Activated CD4-positive, alpha-beta T cell treated with anti-CD3 and anti-CD28 coated beads, Interleukin-2, amount 50 U/mL, for 48 hours (primary cell): ENCODE measurements at places on chromosomes 16 and 17.

DNA sequence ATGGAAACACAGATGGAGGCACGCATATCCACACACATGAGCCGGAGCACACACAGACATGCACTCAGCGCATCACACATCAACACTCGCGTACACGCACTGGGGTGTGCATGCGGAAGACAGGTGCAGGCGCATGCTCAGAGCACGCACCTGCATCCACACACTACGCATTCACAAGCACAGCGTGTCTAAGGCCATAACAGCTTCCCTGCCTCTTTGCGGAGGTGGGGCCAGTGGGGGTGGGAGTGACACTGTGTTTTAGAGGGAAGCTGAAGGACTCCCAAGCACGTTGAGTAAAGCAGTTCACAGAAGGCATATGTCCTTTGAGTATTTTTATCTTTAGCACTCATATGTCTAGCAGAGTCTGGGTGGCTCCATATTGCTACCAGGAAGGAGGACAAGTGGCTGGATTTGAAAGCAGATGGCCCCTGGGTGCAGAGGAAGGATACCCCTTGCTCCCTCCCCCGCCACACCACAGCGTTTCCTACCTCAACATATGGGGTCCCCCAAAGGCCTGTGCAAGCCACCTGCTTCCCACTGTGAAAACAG, 68.6 kb upstream of the TOB1 start:
- no peak for DNase-seq

GRCh38 chr16:23837553-23838308, 1.9 kb downstream of the PRKCB start:
- DNase-seq: no peak

DNA sequence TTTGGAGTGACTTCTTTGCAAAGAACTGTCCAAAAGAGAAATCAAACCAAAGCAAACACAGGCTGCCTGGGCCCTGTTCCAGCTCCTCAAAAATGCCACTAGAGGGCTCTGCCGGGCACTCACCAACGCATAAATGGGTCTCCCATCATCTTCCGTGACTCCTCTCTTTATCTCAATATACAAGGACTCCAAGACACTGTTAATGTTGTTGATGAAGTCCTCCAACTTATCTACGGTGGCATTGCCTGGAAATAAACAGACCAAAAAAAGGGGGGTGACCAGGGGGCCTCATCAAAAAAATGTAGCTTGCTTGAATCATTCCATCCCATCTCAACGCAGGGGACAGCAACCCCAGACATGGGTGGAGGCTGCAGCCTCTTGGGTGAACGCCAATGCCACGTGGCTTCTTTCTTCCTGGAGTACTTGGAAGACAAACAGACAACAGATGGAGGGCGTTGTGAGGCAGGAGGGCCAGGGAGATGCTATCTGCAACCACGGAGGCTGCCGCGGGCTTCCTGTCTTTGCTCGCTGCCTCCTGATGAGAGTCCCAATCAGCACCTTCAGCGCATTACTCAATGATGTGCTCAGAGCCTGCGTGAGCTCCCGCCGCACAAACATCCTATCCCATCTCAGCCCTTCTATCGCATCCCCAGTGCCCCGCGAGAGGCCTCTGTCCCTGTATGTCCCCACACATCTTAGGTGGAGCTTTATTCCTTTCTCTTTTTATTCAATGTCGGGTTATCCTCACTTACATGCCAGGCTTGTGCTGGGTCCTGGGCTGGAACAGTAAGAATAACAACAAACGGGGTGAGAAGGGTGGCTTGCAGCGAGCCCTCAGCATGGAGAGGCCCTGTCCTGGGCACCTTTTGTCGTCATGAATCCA, 32.0 kb downstream of the KDM8 start:
- peak; percentile 84 for DNase-seq

DNA sequence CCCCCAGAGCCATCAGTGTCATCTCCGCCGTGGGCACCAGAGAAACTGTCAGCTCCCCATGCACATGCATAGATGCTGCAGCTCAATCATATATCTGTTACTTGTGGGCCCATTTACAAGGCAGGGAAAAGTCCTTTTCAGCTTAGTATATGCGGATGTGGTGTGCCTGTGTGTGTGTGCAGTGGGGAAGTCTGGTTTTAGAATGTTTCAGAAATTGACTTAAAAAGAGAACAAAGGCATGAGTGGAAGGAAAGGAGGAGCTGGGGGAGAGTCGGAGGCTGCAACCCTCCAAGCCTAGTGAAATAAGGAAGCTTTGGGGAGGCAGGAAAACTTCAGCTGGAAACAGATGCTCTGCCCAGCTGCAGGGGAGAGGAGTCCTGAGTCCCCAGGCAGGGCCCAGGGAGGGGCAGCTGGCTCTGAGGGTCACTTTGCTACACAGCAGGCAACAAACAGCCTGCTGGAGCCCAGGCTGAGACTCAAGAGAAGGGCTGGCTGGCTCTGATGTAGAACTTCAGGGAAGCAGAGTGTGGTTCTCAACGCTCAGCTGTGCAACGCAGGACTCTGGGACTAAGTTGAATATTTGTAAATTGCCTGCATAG, 11.1 kb upstream of the CD300LD start:
- no peak for DNase-seq

DNA sequence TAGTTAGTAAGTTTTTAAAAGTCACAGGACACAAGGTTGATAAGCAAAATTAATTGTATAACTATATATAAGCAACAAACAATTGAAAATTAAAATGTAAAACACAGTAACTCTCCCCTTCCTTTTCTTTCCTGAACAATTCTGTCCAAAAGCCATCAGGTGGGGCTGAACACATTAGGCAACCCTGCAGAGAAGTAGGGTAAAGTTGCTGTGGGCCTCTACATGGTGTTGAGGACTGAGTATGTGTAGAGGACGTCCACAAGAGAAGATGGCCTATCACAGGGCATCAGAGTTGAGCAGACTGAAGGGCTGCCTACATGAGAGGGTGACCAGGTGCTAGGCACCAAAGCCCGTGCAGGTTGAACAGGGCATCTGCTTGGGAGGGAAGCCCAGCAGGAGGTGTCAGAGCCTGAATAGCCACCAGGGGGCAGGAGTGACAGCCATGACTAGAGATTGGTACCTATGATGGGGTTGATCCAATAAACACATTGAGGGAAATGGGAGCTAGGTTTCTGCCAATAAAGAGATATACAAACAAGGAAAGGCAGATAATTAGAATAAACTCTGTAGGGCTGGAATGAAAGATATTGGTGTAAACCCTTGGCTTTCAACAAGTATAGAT, 415.1 kb downstream of the NPIPA8 start:
- peak; percentile 74 for DNase-seq

DNA sequence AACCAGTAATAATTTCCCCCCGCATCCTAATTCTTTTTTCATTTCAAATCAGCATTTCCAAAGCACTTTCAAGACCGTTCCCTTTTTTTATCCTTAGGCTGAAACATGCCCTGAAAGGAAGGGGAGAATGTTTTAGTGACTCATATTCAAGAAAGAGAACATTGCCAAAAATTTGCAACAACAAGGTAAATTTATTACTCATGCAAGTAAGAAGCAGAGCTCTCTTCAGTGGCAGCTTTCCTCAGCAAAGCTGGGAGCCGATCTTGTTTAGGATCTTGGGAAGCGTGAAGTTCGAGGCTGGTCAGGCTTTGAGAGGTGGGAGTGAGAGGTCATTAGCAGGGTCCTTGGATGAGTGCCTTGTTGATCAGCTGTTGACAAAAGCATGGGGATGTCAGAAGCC, 129.5 kb downstream of the PRKCA start:
- no peak for DNase-seq

- no peak for DNase-seq
These were observed 43.0 kb upstream of the STH start for GRCh38 chr17:45956090-45956489.

DNA sequence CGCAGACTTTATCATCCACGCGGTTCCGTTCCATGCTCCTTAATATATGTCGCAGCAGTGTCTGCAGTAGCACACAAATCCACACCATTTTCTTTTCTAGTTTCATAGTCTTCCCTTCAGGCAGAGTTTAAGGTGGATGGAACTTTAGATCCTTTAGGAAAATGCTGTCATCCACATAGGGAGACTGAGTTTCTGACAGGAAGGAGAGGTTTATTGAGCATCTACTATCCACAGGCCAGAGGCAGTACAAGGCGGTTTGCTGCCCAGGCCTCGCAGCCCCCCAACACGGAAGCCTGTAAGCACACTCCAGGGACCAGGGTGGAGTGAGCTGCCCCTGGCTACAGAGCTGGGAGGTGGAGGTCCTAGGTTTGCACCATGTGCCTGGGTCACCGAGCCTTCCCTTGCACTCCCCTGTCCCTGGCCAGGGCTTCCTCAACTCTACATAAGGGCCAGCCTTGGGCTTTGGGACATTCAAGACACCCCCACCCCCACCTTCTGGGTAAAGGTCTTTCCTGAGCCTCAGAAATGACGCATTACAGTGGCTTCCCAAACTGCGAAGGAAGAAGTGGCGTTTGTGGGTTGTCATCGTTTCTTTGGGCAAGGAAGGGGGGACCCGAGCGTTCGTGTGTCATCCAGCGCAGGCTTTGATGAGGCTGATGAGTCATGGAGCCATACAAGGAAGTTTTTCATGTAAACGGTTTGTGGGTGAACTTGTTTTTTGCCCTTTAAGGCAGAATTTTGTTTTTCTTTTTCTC, 146.5 kb upstream of the PLCG2 start:
- peak; percentile 85 for DNase-seq

DNA sequence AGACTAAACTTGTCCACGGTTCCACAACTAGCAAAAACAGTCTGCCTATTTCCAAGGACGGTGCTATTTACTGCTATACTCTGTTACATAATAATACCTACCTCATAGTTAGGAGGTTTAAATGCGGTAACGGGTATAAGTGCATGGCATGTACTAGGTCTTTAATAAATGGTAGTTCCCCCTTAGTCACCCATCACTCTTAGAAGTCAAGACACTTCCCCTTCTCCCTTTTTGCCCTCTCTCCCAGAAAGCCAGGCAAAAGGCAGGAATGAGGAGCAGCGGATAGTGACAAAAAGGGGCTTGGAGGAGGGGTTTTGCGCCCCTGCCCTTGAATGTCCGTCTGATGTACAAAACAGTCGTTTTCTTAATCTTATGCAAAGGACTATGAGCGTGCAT, 1.1 kb upstream of the LSM12 start:
- DNase-seq: no peak

DNA sequence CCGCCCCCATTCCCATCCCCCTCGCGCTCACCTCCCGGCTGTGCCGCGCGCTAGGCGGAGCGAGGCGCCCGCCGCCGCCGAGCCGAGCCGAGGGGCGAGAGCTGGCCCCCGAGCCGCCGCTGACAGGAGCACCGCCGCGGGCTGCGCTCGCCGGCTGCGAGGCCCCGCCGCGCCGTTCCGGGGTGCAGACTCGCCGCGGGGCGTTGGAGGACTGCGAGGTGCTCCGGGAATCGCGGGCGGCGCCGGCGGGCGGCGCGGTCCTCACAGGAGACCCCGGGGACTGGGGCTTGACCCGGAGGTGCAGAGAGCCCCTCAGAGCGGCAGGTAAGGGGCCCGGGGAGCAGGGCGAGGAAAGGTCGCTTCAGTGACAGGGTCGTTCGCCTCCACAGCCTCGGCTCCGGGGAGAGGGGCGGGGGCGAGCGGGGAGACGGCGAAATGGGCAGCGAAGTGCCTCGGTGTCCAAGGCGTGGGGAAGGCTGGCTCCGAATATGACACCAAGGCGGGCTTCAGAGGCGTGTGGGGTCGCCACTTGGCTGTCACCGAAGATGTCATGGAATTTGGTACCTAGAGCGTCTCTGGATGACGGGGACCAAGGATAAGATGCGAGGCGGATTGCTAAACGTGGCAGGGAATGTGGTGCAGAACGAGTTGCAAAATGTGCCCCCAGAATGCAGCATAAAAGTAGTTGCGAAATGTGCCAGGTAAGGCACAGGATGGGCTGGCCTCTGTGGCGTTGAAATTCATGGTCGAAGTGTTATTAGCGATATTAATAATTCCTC, 580 bp downstream of the TANC2 start:
- DNase-seq: peak; percentile 58

GRCh38 chr17:7897773-7898172, 9.2 kb downstream of the CHD3 start:
- no peak for DNase-seq

- DNase-seq: no peak
These were observed 5.3 kb upstream of the DNAH2 start for GRCh38 chr17:7712111-7712771.

DNA sequence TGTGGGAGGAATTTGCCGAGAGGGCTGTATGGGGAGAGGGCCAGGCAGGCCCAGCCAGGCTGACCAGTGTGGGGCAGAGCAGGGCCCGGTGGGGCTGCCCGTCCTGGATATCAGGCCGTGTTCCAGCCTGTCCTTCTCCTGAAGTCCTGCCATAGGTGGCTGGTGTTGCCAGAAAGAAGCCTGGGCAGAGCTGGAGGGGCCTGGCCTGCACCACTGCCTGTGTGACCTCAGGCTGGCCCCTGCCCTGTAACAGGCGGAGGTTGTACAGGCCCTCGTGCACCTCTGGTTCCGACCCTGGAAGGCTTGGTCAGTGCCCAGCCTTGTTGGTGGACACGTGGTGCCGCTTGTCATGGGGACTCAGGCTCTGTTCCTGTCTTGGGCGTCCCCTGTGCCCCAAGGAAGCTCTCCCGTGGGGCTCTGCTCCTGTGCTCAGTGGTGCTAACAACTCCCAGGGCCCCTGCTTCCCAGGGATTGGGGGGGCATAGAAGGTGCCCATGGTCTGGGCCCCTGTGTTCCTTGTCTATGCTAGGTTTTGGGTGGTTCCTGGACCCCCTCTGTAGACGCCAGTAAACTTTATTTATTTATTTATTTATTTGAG, 33.3 kb downstream of the ADCY7 start:
- no peak for DNase-seq

DNA sequence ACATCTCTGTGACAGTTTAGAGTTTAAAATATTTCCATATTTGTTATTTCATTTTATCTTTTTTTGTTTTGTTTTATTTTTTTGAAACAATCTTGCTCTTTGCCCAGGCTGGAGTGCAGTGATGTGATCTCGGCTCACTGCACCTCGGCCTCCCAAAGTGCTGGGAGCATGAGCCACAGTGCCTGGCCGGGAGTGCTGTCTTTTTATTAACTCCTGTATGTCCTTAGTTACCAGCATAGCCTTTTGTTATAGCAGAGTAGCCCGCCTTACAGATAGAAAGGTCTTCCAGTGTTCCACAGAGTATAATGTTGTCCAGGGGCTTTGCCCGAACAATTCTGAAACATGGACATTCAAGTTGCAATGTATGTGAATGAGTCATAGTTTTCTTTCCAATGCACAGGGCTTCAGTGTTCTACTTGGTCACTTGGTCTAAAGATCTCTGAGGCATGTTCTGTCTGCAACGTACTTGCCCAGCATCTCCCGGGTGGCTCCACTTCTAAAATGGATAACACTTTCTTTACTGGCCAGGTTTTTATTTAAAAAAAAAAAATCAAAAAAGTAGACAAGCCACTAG, 125.6 kb downstream of the KCNJ18 start:
- DNase-seq: no peak

- no peak for DNase-seq
These were observed 705 bp upstream of the CDRT4 start for GRCh38 chr17:15468126-15468525.

DNA sequence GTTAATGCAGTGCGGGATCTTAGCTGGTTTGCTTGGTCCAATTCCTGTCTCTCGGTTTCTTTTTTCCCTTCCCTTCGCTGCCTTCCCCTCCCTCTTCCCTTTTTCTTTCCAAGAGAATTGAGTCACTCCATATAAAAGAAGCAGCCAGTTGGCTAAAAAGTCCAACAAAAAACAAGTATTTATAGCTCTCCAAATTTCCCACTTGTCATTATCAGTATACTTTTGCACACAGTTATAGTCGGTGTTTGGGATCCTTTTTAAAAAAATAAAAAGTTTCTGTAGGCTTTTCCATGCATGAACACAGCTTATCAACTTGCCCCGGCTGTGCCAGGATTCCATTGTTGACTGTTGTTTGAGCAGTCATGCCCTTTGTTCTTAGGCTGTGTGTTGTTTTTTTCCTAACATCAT, 24.9 kb downstream of the HMOX2 start:
- no peak for DNase-seq
